ENCODE measurements at places on chromosomes 6 and 20.

DNA sequence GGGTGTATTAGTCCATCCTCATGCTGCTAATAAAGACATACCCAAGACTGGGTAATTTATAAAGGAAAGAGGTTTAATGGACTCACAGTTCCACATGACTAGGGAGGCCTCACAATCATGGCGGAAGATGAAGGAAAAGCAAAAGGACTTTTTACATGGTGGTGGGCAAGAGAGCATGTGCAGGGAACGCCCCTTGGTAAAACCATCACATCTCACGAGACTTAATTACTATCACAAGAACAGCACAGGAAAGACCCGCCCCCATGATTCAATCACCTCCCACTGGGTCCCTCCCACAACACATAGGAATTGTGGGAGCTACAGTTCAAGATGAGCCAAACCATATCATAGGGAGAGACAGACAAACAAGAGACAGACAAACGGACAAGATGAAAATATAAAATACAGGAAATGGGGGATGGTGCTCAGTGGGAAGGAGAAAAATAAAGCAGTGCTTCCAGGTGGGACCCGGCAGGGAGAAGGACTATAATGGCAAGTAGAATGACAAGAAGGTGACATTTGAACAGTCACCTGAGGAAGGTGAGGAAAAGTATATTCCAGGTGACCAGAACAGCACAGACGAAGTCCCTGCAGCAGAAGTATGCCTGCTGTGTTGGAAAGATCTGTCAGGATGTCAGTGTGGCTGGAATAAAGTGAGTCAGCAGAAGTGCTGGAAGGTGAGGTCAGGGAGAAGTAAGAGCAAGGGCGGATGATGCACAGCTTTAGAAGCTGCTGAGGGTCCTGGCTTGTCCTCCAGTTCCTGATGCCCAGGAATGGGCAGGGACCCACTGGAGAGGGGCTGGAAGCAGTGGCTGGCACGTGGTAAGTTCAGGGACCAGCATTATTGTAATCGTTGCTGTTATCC is 61.1 kb downstream of the SLC2A10 start:
- no peak for DNase-seq

- DNase-seq = no peak
Observed at GRCh38 chr20:21289651-21290050, 13.5 kb upstream of the XRN2 start.

DNA sequence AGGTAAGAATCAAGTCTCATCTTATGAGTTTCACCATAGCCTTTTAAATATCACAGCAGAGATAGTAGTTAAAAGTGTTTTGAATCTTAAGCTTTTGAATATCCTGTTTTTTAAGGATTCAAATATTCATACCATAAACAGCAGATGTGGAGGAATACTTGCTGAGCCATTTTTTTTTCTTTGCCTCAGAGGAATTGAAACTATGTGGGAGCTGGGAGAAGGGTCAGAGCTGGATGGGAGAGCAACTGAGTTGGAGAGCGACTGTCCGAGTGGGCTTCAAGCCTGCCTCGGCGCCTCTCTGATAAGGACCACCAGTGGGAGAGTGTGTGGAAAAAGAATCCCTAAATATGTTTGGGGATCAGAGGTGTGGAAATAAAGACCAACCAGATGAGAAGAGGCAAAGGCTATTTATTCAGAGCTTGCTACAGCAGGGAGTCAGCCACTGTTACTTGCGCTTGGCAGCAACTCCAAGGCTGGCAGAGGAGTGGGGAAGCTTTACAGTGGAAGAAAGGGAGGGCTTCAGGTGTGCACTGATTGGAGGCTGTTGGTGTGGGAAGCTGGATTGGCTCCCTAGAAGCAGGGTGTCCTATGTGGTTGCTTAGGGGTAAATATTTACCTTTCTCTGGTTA is 34.3 kb upstream of the MCUR1 start:
- no peak for DNase-seq

DNA sequence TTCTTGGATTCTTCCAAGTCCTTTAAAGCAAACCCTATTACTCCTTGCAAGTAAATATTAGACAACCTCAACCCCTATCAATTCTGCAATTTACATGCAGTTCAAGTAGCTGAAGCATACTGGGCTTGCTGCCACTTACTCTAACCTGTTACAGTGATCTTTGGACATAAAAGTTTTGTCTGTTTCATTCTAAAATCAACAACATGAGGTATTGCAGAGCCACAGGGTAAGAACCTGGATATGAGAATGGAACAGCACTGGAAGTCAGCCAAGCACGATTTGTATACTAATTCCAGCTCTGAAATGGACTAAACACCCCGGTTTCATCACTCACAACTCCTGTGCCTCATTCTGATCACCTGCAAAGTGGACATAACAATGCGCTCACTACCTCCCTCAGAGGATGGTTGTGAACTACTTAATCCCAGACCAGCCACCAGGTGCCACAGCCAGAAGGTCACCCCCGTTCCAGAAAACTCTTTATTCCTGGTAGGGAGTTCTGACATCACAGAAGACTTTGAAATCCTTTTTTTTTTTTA is 270.0 kb downstream of the ADGB start:
- DNase-seq = no peak

- no peak for DNase-seq
Observed at GRCh38 chr6:137879885-137880745, 13.1 kb downstream of the TNFAIP3 start.

DNA sequence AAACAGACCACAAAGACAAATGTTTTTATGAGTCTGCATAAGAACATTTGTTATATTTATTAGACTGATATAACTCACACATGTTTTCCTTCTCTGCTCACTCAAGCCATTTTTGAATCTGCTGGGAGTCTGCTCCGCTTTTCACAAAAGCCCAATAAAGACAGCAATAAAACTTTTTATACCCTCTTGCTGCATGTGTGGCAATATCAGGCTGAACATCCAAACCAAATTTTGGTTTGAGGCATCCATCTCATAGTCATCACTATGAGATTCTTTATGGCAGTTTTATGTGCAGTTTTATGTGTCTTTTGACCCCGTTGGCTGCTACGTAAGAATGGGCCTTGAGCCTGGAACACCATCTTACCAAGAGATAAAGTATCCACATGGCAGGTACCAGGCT is 1276.8 kb upstream of the ADGRB3 start:
- DNase-seq = no peak

Measured in RWPE1 (cell line).